ENCODE measurements at places on chromosomes 3 and 15.

- DNase-seq: no peak
Observed at GRCh38 chr3:133830071-133830470, 24.5 kb downstream of the SRPRB start.

GRCh38 chr15:69665641-69666111 is 213.1 kb downstream of the RPLP1 start:
- DNase-seq: peak; percentile 21

GRCh38 chr3:61892891-61893290 is 331.5 kb downstream of the PTPRG start:
- no peak for DNase-seq

GRCh38 chr15:98311566-98312188 is 336.7 kb upstream of the IGF1R start:
- peak; percentile 27 for DNase-seq

GRCh38 chr3:121574449-121574848 is 6.7 kb downstream of the ARGFX start:
- DNase-seq: peak; percentile 19

DNA sequence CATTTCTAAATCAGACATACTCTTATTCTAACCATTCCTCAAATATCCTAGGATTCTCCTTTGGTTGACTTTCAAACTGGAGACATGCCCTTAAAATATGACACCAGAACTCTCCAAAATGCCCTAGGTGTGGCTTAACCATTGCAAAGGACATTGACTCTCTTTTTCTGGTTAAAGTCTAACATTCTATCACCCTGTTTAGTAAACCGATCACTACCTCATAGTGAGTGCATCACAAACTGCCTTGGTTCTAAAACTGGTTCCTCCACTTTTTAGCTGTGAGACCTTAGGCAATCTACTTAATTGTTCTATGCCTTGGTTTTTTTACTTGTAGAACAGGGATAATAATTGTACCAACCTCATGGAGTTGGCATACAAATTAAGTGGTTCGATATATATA is 224.3 kb downstream of the CDIN1 start:
- DNase-seq: no peak

DNA sequence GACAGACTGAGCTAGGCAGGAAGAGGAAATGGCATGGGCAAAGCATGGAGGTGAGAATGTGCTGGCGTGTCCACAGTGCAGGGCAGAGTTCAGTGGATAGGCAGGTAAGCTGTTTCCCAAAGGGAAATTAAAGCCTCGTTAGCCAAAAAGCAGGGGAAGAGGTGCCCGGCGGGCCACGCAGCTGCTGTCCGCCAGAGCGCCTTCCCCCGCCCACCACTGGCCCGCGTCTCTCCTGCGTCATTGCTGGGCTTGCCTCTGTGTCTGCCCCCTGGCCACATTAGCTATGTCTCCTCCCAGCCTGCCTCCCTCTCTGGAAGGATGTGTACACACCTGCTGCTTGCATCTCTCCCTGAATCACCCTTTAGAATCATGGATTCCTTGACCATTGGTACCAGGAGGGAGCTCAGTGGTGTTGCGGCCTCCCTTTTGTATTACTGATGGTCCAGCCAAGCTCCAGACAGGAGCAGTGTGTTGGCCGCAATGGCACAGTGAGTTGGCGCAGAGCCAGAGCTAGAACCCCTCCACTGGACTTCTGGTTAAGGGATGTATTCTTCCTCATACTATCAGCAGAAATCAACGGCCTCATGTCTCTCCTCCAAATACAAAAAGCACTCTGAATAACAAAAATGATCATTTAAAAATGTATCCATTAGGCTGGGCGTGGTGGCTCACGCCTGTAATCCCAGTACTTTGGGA is 26.6 kb downstream of the SLC28A1 start:
- DNase-seq: peak; percentile 83

DNA sequence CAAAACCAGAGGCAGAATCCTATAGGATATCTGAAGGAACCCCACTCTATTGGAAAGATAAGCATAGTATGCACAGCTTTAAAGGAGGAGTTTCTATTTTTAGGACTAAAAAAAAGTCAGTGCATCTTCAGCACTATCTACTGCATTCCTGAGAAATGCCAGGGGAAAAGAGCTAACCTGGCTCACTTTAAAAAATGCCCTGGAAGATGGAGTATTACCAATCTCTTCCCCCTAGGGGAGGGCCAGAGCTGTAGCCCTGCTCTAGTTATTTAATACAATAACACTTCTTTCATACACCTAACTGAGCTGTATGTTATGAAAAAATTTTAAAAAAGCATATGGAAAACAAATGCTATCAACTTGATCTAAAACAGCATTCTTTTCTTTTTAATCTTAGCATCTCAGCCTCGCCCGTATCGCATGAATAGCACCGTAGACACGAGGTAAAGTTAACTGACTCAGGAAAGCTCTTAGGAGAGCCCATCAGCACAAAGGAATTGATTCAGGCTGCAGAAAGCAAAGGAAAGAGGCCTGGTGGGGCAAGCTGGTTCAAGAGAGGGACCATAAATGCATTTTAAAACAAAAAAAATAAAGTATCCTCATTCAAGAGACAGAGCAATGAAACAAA is 50.2 kb downstream of the TGM4 start:
- no peak for DNase-seq
